ENCODE measurements at places on chromosomes 4 and X. TPM values are rescaled to one million over a fixed set of nuclear protein-coding genes. Genes with fewer than 3 reads are reported as not detected.

DNA sequence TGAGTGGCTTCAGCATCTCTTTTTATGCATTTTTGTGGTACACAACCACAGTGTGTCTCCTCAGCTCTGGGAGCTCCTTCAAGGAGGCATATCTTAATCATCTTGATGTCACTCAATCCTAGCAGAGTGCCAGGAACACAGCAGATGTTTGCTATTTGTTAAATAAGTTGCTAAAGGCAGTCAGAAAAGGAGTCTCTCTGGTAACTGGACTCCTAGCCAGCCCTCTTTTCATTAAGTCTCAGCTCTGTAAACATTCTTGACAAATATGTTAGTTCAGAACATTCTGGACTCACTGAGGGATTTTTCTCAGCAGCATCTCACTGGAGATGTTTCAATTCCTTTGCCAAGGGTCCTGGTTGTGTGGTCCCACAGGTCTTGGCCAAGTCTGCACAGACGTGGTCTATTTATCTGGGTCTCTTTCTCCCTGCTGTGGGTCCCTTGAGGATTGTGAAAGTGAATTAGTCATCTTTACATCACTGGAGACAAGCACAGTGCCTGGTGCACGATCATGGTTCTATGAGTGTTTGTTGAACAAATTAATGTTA is 20.3 kb upstream of the FAM9C start:
- no peak for DNase-seq

DNA sequence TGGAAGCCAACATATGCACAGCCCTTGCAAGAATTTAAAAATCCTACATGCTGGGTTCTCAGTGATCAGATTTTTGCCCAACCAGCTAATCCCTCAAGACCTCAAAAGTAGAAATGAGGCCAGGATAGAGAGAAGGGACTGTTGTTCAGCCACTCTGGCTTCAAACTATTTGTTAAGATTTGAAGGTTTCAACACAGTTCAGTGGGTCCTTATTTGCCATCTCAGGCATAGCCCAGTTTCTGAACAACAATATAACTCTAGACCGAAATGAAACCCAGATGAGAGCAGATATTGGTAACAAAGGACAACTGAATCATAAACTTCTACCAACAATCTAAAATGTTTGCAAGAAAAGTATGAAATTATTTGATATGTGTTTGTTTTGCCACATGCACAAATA is 237.3 kb downstream of the NR3C2 start:
- no peak for DNase-seq

SLC25A53 gene
- total RNA-seq, result 1.3 TPM

MTMR8 gene
- total RNA-seq, result 5.9 TPM

ATP11C gene
- total RNA-seq, result 26.4 TPM

DNA sequence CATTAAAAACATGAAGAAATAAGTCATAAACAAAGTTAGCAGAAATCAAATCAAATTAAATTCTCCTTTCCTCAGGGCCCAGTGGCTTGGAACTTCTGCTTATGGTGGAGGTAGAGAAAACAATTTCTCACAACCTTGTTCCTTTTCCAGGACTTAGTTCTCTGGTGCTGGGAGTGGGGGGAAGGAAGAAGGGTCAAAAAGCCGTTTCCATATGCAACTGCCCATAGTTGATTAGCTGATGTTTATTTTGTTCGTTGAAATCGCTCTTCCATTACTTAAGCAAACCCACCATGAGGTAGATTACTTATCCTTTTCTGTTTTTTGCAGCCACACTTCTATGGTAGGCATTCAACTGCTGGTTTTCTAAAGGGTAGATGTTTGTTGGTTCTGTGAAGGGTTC is 94.2 kb downstream of the ARSJ start:
- no peak for DNase-seq

DNA sequence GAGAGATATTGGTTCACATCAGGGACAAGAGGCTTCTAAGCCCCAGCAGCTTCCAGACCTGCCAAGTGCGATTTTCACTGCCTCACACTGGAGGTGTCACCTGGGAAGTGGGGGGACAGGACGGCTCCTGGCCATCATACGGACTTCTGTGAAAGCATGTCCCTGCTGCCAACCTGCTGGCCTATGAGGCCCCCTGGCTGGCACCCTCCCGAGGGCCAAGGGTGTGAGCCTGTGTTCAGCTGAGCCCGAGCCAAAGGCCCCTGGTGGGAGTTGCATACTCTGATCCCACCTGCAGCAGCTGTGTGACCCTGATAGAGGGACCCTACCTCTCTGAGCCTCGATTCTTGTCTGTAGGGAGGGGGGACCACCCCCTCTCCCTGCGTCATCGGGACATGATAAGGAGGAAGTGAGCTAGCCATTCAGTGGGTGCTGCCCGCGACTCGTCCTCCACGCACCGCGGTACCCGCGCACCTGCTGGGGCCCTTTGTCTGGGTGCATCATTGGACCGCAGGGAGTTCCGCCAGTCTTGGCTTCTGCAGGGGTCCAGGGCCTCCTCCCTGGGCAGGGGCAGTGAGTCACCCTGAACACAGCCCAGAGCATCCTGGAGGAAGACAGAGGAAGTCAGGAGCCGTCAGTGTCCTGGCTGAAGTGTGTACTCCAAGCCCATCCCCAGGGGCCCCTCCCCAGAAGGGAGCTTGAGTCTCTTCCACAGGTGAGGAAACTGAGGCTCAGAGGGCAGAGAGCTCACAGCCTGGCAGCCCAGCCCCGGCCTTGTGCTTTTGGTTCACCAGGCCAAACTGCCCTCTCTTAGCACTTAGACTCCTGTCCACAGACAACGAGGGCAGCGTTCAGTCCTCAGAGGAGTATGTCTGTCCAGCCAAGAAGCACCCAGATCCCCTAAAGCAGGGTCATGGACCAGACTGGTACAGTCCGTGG is 24.1 kb downstream of the C4orf50 start:
- DNase-seq, result peak; percentile 24

C4orf54 gene
- total RNA-seq, result not detected

DNA sequence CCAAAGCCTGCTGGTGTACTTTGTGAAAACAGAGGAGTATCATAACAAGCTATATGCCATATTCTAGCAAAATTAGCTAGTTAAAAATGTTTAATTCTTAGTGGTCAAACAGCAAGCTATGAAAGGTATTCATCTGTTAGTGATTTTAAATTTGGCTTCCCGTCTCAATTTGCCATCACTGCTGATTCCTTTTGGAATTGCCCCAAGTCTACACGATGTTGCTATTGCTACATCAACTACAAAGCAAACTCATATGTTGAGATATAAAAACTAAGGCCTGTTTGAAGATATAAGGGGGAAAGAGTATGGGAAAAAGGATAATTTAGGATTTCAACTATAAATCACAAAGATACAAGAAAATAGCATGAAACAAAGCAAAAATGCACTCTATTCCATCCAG is 146.1 kb downstream of the COL25A1 start:
- DNase-seq, result no peak

GRCh38 chr4:118909173-118909956 is 20.7 kb downstream of the SYNPO2 start:
- no peak for DNase-seq

DNA sequence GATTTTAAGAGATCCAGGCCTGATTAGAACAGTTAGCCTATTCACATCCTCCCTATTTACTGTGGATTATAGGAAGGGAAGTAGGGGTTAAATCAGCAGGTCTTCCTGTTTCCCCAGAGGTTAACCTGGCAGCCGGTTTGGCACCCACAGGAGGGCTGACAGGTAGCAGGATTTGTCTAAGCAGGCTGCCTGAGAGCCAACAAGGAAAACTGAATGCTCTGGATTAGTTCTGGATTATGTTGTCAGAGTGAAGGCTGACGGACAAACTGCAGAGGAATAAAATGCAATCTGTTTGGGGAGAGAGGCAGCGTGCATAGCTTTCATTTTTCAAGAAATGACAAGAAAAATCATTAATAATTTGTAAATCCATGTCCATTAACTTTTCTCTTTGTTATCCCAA is 397.1 kb upstream of the FAM241A start:
- peak; percentile 28 for DNase-seq

DNA sequence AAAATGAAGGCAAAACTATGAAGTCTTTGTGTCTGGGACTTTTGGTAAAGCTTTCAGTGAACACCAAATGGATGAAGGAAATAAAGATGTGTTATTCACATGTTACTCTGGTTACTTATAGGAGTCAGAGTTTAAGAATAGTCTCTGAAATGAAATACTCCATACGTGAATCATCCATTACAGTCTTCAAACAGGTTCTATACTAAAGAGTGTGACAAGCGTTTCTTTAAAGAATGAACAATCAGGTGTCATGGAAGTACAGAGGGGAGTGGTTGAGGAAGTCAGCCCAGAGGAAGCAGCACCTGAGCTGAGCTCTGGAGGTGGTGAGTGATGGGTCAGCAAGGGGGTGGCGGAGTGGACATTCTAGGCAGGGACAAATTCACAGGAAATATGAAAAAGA is 41.8 kb upstream of the SORBS2 start:
- no peak for DNase-seq

GRCh38 chr4:19982556-19982955 is 269.1 kb upstream of the SLIT2 start:
- no peak for DNase-seq

- DNase-seq, result no peak
Observed at GRCh38 chr4:186342582-186342981, 76.6 kb downstream of the F11 start.

EDA2R gene
- 8.3 TPM for total RNA-seq

FBXL5 gene
- total RNA-seq, result 60.3 TPM

DNA sequence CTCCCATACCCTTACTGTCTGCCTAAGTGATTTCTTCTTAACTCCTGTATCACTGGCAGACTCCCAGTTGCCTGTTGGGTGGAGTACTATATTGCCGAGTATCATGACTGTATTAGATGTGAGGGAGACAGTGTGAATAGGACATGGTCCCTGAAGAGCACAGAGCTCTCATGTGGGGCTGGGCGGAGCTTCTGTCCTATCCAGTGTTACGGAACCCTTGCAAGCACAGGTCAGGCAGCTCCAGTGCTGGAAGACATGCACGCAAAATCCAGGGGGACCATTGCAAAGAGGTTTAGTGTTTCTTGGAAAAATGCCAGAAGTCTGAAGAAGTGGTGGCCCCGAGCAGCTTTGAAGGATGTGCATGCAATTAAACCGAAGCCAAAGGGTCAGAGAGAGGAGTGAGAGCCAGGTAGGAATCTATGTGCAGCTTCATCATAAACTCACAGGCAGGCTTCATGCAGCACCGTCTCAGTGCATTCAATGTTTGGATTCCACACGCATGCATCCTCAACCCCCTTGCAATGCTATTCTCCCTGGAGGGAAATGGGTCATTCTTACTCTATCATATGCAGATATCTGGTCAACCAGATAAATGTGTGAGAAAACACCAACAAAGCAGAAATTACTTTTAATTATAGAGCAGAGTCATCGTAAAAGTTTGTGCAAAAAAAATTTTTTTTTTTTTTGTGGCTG is 49.7 kb upstream of the DHRSX start:
- no peak for DNase-seq

DNA sequence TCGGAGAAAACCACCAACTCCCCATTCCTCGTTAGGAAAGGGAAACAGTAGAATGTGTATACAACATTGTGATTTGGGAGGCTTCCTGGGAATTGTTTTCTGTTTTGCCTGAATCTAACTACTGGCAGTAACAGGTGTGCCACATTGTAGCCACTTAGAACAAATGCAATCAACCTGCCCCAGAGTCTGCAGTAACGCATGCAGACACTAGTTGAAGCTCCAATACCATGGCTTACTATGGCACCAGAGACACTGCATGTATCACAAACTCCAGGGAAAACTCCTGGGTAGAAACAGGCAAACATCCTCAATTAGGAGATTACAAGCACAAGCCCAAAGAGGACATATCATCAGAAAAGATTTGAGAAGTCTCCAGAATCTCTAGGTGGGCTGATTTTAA is 154.2 kb upstream of the NEIL3 start:
- DNase-seq, result peak; percentile 32

DNA sequence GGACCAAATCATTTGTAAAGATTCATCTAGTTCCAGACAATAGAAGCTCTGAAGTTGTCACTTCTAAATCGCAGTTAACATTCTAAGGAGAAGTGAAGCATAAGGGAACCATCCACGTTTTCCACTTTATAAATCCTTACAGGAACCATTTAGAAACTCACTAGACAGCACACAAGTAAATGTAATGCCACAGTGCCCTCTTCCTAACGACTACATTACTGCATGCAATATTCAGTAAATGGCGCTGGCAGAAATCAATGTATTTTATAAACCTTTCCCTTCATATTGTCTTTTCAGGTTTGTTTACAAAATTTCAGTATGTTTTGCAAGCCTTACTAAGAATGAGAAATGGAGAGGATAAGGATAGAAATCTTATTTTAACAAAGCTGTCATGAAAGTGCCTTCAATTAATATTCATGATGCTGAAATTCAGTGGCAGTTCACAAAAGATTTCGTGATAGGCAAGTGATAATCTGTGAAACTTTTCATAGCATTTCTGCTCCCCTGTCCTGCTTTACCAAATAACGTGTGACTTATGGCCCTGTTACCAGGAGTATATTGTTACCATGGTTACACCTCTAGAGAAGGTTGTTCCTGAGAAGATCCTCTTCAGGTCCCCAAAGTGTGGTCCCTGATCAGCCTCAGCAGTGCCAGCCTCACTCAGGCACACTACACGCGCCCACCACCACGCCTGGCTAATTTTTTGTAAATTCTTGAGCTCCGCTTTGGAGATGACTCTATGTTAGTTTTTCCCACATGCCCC is 54.2 kb downstream of the TMA16 start:
- no peak for DNase-seq

DNA sequence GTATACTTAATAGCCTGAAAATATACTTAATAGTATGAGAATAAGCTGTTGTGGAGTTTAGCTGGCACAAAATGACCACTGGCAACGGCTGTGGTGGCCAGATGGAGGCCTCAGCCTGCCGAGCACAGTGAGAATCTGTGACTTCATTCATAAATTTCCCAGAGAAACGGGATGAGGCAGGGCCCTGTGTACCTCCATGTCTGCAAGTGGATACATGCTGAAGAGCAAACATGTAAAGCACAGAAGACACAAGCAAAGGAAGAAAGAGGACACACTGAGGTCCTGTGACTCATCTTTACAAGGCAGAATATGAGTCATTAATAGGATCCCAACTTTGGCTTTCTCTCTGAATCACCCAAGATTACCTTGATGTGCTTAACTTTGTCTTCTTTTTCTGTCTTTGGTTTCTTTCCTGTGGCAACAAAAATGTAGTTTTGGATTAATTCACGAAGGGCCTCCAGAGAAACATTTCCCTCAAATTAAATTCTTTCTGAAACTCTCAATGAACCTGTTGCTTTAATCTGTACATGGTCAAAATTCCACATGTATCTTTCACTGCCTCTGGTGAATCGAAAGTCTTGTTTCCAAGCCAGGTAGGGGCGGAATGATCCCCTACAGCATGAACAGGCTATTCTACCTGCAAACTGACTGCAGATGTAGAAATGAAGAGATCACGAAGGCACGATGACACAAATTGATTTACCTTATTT is 56.4 kb downstream of the IRF2 start:
- DNase-seq, result no peak

FOXP3 gene
- 0.81 TPM for total RNA-seq

DNA sequence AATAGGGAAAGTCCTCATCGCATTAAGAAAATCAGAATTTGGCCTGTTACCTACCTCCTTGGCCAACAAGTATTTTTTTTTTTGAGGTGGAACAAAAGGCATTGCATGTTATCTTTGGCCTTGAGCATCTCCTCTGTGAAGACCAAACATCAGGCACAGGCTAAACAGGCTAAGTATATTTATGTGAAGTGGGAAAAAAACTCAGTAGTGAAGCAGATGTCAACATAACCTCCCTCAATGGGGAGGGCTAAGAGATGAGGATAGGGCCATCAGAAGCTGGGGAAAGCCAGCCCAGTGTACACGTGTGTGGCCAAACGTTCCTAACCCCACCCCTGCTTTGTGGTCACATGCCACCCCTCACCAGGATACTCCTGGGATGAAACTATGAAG is 102.5 kb downstream of the FNIP2 start:
- DNase-seq, result no peak
